Esophagus muscularis mucosa (tissue), 4 donors: ENCODE measurements at places on chromosomes 12 and 14.

GRCh38 chr14:61253064-61253738 lies 27.9 kb downstream of the TMEM30B start:
- no peak for DNase-seq

- no peak for DNase-seq
Measured at GRCh38 chr12:94770791-94771190, 120.4 kb upstream of the TMCC3 start.

DNA sequence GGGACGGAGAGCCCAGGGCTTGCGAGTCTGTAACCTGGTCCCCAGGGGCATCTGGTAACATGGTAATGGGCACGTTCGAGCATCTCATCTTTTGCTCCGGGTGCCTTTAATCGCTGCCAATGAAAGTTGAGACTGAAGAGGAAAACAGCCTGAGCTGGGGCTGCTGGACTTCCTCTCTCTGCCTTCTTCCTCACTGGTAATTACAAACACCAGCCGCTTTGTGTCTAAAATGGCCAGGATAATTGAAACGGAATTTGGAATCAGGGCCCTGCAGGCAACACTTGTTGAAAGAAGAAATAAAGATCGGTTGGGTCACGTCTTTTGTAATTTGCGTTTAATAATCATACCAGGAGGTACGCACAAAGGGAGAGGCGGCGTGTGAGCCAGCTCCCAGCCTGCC lies 51.5 kb upstream of the GPATCH2L start:
- no peak for DNase-seq

DNA sequence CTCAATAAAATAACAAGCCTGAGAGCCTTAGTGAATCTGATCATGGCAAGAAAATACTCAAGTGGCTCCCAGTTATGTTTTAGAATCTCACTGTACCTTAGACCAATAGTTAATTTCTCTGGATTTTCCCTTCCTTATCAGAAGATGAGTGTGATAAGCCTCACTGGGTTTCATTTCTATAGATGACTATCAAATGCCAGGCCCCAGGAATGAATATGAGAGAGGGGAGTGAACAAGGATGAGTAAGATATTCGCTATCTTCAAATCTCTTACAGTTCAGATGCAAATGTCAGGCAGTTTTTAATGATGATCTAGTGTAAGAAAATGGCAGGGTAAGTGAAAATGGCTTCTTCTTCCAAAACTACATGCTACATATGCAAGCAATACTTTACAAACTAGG lies 26.1 kb upstream of the OR10P1 start:
- DNase-seq, result no peak

DNA sequence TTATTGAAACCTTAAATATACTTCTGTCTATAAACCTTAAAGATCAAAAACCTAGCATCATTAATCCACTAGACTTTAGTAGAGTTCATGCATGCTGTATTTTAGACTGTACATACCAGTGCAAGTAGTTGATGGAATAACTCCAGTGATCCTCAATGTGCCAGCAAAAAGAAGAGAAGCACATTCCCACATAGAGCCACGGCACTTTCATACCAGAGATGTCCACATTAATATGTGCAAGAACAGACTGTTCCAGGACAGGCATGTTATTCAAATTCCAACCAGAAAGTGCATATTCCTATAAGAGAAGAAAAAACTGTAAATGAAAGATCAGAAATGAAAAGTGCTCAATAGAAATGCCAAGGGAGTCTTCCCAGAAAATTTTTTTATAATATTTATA lies 55.0 kb downstream of the KDM5A start:
- DNase-seq, result no peak

DNA sequence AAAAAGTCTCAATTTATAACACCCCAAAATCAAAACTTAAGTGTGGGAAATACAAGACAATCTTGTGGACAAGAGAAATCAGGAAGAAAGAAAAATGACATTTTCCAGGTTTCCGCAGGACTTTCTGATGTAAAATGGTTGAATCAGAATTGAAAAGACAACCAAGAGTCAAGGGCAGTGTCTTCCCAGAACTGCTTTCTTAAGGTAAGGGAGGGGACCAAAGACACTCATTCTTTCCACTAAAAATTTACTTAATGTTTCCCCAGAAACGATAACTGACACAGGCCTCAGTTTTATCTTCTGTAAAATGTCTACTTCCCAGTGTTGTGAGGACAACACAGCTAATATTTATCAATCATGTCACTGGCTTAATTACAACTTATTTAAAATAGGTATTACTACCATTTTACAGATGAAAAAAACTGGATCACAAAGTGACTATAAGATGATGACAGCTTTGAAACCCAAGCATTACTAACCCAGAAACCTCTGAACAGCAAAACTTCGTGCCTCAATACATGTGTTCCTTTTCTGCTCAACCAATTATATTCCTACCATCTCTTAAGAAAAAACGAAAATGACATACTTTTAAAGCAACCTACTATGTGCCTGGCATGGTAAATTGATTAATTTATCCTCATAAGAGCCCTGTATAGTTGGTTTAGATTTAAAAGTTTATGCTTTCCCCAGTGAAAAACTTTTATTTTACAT lies 4.6 kb downstream of the SINHCAF start:
- no peak for DNase-seq

DNA sequence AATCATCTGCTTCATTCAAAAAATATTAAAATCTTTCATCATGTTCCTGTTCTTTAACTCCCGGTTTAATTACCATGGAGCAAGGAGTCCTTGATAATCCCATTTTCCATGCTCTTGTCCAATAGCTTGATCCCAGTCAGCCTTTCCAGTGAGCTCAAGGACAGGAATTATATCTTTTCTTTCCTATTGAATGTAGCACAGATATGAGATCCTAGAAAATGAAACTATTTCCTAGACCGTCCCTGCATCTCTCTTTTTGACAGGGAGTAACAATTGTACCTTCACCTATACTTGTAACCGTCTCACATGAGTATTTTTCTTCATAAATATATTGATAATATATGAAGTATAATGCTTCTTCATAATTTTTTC lies 35.6 kb downstream of the PIK3C2G start:
- DNase-seq, result no peak

GRCh38 chr12:1838994-1839365 lies 18.6 kb downstream of the LRTM2 start:
- DNase-seq, result no peak

- DNase-seq, result no peak
Measured at GRCh38 chr14:53591816-53592215, 364.8 kb downstream of the BMP4 start.

DNA sequence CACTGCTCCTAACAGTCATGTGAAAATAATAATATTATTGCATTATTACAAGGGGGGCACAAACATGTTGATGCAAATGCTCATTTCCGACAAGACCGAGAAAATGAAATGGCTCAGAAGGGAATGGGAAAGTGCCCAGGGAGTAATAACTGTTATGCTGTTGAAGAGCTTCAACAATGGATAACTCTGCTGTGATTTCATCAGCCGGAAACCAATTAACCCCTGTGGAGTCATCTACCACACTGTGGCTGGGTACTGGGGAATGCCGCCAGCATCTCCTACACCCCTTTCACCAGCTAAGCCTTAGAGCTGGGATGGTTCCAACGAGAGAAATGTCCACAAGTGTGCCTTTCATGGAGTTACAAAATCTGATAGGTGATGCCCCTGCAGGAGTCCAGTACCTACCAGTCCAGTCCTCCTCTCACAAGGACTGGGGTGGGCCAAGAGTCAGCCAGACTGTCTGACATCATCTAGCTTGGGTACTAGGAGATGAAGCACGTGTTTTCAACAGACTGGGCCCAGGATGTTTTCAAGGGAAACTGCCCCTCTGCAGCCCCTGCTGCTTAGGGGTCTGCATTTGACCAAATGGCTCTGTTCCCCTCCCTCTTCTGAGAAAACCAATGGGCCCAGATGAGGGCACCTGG lies 509.3 kb upstream of the CCDC196 start:
- no peak for DNase-seq

DNA sequence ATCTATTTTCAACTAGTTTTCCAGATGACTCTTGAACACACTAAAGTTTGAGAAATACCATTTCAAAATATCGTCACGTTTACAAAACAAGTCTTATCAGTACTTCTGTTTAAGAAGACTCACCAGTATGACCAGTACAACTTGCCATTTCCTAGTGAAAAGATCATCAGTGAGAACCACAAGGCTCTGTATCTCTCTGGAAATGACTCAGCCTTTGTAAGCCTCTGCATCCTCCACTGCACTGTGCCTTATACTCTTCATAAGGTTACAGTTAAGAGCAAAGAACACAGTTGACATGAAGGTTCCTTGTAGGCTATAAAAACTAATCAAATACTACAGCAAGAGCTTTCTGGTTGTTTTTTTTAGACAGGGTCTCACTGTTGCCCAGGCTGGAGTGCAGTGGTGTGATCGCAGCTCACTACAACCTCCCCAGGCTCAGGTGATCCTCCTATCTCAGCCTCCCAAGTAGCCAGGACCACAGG lies 5.7 kb upstream of the VTI1B start:
- DNase-seq, result no peak

- DNase-seq, result no peak
Measured at GRCh38 chr14:62939970-62940369, 105.3 kb downstream of the KCNH5 start.

GRCh38 chr12:32302218-32303173 lies 96.9 kb upstream of the FGD4 start:
- no peak for DNase-seq

GRCh38 chr12:117000316-117000715 lies 89.6 kb downstream of the FBXW8 start:
- DNase-seq, result no peak

DNA sequence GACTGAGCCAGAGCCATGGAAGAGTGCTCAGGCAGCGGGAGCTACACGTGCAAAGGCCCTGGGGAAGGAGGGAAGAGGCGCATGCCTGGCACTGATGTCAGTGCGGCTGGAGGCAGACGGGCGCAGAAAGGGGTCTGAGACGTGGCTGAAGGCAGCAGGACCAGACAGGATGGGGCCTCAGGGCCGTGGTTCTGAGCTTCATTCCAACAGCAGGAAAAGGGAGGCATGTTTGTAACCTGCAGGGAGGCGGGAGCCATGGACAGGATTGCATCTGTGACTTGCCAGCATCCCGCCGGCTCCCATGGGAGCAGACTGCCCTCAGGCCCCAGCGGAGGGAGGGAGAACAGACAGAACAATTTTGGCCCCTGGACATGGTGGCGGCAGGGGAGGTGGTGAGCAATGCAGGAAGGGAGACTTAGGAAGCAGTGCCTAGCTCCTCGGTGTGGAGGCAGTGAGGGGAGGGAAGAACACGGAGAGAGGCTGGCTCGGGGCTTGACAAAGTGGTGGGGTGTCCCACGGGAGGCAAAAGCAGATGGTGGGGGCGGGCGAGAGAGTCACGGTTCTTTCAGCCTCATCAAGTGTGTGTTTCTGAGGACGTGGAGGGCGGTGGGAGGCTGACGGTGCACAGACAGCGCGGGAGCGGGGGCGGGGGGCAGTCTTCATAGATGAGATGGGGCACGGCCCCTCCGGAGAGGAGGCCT lies 33.3 kb upstream of the INF2 start:
- no peak for DNase-seq

DNA sequence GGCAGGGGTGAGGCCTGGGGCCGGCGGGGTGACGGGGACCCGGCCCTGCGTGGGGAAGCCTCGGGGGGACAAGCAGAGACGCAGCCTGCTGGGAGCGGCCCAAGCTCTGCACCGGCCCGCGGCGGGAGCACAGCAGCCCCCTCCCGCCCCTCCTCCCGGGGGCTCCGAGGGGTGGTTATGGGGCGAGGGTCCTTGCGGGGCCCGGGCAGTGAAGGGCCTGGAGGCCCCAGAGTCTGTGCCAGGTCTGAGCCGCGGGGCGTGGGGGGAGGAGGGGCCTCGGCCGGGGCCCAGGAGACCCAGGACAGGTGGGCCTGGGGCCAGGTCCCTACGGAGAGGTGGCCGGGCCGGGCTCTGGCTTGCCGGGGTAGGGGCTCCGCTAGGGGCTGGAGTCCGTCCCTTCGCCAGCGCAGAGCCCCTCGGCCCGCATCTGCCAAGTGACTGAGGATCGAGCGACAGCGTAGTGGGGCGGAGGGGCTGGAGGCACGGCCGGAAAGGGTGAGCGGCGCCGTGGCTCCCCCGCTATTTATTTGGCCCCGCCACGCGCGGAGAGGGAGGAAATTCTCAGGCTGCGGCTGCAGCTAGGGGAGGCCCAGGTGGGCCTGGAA lies 495 bp downstream of the TMEM121 start:
- no peak for DNase-seq

- no peak for DNase-seq
Measured at GRCh38 chr14:99038431-99038820, 233.6 kb downstream of the BCL11B start.

GRCh38 chr14:85528080-85528896 lies 1.7 kb upstream of the FLRT2 start:
- no peak for DNase-seq

- DNase-seq, result no peak
Measured at GRCh38 chr14:72614365-72614764, 279.5 kb downstream of the DPF3 start.

DNA sequence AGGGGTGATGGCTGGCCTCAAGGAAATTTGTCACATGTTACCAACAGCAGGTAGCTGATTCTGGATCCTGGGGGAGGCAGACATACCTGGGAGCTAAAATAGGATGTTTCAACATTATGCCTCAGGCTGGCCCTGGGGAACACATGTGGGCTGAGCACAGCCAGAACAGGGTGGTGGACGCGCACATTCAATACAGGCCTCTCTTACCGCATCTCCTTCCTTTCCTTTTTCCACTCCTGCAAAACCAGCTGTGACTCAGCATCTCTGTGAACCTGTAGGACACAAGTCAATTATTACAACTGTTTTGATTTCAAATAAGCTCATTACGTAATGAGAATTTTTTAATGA lies 61.0 kb downstream of the NT5DC3 start:
- DNase-seq, result no peak

GRCh38 chr12:13101821-13102375 lies 1.6 kb downstream of the GSG1 start:
- peak; percentile 91 for DNase-seq

GRCh38 chr14:25237845-25238244 lies 187.9 kb upstream of the STXBP6 start:
- DNase-seq, result no peak
